ENCODE measurements at places on chromosomes 5 and 9. TPM values are rescaled to one million over a fixed set of nuclear protein-coding genes. Genes with fewer than 3 reads are reported as not detected.

The RAI14 gene
- total RNA-seq: 259 TPM

The LECT2 gene
- not detected for total RNA-seq

The CIZ1 gene
- total RNA-seq: 25.5 TPM

The MELK gene
- total RNA-seq: 17.2 TPM

The ELOVL7 gene
- under 0.01 TPM for total RNA-seq

The TMEM171 gene
- total RNA-seq: 0.62 TPM

The FCN2 gene
- total RNA-seq: not detected

The DNAI1 gene
- total RNA-seq: 0.12 TPM

The GLRA1 gene
- total RNA-seq: not detected

The ARRDC3 gene
- 85.4 TPM for total RNA-seq

Measured in uterine smooth muscle cell (primary cell).